ENCODE measurements at places on chromosomes 7 and 10.

- no peak for DNase-seq
Measured at GRCh38 chr10:33612116-33612515, 277.6 kb upstream of the NRP1 start.

DNA sequence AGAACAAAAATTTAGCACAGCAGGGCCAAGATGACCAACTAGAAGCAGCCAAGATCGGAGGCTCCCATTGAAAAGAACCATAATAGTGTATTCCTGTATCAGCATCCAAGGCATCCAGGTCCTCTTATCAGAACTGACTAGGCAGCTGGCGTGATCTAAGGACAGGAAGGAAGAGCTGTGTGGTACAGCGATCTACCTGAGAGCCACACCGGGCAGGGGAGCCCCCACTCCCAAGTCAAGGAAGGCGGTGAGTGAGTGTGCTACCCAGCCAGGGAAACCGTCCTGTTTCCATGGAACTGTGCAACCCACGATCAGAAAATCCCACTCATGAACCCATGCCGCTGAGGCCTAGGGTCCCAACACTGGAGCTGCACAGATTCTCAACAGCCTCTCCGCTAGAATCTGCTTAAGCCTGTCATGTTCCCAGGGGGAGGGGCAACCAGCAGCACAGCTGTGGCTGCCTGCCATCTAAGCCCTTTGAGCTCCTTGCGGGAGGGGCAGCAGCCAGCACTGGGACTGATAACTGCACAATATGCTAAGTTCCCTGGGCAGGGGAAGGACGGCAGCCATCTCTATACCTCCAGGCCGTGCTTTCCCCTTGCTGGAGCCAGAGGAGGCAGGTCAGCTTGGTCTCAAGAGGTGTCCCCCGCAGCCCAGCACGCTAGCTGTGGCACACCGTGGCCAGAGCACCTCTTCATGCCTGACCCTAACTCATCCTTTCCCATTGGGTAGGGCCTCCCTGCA is 213.0 kb upstream of the SMIM30 start:
- peak; percentile 9 for DNase-seq

DNA sequence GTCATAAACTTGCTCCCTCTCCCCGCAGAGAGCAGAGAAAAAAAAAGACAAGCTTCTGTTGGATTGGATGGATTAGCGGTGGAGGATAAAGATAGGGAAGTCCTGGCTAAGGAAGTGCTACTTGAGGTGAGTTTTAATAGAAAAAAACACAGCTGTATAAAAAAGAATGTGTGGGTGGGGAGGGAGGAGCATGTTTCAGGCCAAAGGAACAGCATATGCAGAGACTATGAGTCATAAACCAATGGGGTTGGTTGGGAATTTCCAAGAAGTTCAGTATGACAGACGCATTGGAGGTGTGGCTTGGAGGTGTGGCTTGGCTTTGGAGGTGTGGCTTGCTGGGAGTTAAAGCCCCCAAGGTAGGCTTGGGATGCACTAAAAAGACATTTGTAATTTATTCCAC is 103.0 kb upstream of the LSM8 start:
- DNase-seq = no peak

GRCh38 chr7:140235114-140235513 is 58.3 kb upstream of the KDM7A start:
- no peak for DNase-seq

DNA sequence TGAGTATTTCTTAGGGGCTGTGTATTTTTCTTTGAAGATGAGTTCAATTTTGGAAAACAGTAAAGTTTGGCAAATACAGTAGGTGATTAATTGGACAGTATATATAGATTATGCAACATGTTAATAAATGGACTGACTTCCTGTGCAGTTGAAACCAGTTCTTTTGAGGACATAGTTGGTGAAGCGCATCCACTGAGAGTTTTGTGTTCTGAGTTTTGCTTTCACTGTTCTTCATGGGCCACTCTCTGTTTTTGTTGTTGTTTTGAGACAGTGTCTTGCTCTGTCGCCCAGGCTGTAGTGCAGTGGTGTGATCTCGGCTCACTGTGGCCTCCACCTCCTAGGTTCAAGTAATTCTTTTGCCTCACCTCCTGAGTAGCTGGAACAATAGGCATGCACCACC is 109.0 kb downstream of the SDHAF3 start:
- DNase-seq = no peak

DNA sequence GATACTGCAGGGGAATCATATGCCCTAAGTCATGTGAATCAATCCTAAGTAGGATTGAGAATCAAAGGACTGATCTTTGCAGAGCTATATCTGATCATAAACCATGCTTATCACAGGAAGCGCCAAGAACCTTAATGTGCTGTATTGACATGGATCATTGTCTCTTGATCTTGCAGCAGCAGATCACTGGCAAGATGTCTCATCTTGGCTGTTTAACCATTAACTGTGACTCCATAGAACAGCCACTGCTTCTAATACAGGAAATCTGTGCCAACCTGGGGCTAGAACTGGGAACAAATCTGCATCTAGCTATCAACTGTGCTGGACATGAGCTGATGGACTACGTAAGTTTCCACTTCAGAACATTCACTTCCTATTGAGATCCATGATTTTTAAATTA is 21.6 kb downstream of the ENO4 start:
- DNase-seq = no peak

GRCh38 chr10:58384095-58384494 is 1.1 kb upstream of the TFAM start:
- no peak for DNase-seq

GRCh38 chr7:45689797-45690761 is 115.9 kb downstream of the ADCY1 start:
- DNase-seq = no peak

- DNase-seq = no peak
Measured at GRCh38 chr10:17914169-17915045, 37.3 kb upstream of the SLC39A12 start.

DNA sequence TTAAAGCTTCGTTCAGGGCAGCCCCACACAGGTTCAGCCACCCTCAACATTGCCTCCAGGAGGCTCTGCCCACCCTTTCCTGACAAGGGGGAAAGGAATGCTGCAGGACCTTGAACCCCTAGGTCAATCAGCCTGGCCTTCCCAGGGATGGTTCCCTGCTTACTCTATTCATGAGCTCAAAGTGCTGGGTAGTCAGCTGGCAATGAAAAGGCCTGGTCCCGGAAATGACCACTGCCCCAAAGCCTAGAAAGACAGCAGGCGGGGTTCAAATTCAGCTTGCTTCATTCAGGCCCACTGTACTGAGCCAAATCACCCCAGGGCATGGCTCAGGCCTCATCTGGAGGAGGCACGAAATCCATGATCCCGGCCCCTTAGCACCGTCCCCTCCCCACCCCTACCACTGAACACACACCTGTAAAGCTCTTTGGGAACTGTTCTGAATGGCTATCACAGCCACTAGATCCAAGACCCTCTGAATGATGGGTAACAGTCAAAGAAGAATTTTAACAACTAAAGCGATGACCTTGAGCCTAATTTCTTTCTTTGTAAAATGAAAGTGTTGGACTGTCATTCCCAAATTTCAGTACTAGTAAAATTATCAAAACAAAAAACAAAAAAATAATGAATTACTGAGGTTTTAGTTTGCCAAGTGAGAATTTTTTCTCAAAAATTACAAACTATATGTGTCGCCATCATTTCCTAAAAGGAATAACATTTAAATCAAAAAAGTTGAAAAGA is 1.0 kb downstream of the URGCP start:
- DNase-seq = no peak

DNA sequence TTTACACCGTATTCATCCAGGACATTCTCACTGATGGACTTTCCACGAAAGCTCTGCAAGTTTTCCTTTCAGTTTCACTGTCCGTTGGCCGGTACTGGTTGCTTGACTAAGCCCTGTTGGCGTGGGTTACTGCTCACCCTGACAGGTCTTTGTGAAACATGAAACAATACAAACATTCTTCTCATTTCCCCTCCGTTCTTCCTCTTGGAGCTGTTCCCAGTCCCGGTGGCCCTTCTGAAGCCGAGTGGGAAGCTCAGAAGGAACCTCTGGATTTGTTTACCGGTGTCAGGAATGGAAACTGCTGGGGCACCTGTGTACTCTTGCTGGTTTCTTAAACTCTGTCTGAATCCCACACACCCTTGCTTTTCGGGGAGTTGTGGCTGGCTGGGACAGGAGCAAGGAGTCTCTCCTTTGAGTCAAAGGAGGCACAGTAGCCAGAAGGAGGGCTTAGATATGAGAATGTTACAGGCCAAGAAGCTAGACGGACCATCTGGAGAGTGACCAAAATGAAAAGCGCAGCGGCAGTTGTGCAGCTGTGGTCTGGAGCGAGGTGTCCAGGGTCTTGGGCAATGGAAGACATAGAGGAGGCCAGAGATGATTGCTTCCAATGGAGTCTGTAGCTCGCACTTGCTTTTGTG is 45.7 kb downstream of the LYZL2 start:
- no peak for DNase-seq

DNA sequence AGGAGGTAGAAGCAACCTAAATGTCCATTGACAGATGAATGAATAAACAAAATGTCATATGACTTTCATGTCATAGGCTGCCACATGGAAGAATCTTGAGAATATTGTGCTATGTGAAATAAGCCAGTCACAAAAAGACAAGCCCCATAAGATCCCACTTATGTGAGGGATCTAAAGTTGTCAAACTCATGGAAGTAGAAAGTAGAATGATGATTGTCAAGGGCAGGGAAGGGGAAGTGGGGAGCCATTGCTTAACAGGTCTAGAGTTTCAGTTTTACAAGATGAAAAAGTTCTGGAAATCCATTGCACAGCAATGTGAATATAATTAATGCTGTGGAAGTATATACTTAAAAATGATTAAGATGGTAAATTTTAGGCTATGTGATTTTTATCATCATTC is 229.3 kb upstream of the KMT2E start:
- DNase-seq = no peak

- no peak for DNase-seq
Measured at GRCh38 chr7:140506788-140507464, 27.6 kb upstream of the MKRN1 start.

DNA sequence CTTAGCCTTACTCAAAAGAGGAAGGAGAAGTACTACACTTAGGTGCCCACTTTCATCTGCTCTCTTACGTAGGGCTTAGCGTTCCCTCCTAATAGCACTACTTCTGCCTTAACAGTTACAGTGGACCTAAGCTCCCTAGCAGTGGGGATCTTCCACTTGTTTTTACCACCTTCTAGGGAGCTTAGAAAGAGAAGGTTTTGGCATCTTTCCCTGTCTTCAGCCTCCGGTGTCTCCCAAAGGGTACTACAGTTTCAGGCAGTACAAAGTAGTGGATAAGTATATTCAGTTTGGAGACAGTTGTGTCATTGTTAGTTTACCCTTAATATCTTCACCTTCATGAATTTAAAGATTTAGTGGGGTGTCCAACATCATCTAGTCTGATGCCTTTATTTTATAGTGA is 14.6 kb downstream of the CHRM2 start:
- no peak for DNase-seq

GRCh38 chr7:66205741-66206090 is 582 bp downstream of the TPST1 start:
- no peak for DNase-seq

DNA sequence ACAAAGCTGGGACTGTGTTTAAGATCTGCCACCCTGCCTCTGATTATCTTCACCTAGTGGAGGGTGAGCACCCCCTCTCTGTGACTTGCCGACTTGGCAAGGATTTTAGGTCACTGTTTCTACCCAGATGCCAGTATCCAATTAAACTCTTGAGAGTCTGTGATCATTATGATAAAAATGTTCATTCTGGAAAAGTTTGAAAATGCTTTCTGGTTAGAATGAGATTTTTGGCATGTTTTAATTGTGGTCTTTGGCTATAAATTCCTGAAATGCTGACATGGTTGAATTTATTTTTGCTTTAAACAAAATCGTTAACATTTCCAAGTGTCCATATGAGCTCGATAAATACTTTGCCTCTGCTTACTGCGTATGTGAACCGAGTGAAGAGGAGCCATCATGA is 221.4 kb downstream of the BICC1 start:
- no peak for DNase-seq

- DNase-seq = no peak
Measured at GRCh38 chr7:121824276-121824675, 48.7 kb upstream of the PTPRZ1 start.

GRCh38 chr10:37871143-37871542 is 13.7 kb upstream of the ZNF248 start:
- DNase-seq = no peak

GRCh38 chr7:128103498-128104107 is 72.4 kb upstream of the LRRC4 start:
- no peak for DNase-seq

- DNase-seq = no peak
Measured at GRCh38 chr7:128895320-128895719, 15.2 kb downstream of the KCP start.

- DNase-seq = no peak
Measured at GRCh38 chr7:21251151-21251800, 176.6 kb upstream of the SP4 start.

GRCh38 chr7:11896663-11897062 is 64.7 kb upstream of the THSD7A start:
- no peak for DNase-seq

DNA sequence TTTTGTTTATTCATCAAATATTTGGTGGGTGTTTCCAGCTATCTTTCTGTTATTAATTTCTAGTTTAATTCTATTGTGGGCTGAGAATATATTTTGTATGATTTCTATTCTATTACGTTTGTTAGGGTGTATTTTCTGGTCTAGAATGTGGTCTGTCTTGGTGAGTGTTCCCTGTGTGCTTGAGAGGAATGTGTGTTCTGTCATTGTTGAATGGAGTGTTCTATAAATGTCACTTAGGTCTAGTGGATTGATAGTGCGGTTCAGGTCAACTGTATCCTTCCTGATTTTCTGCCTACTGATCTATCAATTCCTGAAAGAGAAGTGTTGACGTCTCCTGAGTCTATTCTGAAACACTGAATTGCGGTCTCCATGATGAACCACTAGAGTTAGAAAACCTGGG is 8.5 kb downstream of the HTRA1 start:
- DNase-seq = no peak

GRCh38 chr7:93799750-93800357 is 90.7 kb downstream of the TFPI2 start:
- DNase-seq = no peak

GRCh38 chr10:90222939-90223338 is 521.5 kb downstream of the KIF20B start:
- no peak for DNase-seq

- no peak for DNase-seq
Measured at GRCh38 chr10:75405598-75406461, 4.3 kb upstream of the ZNF503 start.
